NCI-H1092 (cell line): ENCODE measurements at places on chromosomes 16 and 17.

DNA sequence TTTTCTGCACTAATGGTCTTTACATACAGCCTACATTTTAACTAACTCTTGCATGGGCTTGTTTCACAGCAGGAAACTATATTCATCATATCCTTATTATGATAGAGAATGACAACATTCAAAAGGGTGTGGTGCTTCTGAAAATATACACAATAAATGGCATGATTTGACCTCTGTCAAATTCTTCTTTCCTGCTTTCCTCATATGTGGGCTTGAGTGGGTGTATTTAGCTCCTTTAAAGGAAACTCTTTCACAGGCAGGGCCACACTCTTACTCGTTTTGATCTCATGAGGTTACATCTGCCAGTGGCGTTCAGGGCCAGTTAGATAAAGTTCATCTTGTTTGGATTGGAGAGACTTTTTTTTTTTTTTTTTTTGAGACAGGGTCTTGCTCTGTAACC, 6.1 kb downstream of the SLC35G3 start:
- DNase-seq = no peak

DNA sequence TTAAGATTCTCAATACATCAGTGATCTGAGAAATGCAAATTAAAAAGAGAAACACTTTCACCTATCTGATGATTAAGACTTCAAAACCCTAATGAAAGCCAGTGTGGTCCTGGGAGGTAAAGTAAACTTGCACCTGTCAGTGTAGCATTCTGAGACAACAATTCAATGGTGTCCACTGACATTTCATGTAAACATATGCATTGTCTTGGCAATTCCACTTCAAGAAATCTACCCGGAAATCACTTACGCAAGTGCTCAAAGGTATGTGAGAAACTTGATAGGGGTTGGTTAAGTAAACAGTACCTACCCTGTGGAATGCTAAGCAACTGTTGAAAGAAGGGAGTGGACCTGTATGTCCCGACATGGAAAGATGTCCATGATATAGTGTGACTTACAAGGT, 2.1 kb downstream of the ST6GALNAC1 start:
- no peak for DNase-seq

- DNase-seq = no peak
Measured at GRCh38 chr17:59762049-59762823, 54.8 kb downstream of the VMP1 start.

DNA sequence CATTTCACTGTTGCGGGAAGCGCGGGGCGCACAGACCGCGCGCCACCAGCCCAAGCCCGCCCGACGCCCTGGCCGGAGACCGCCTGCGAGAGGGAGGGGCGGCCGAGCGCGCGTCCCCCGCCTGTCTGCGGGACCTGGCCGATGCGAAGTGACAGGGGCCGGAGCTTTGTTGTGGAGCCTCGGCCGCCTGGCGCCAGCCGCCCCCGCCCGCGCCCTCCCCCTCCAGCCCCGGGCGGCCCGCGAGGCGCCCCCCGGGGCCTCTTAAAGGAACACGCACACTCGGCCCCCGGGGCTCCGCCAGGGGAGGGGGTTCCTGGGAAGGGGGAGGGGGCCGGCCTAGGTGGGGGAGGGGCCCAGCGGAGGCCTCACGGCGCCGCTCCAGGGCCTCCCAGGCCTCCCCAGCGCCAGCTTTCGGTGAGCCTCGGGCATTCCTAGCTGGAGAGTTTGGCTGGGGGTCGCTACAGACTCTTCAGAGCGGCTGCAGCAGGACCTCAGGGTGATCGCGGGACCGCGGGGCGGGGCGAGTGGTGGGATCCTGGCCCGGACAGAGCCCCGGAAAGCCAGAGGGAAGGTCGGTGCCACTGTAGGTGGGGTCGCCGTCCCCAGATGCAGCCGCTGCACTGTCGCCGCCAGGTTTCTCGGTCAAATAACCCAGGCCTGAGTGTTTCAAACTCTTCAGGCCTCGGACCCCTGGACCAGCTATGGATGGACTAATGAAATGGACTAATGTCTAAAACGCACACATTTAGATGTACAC, 2.4 kb upstream of the TBX2 start:
- DNase-seq = no peak

DNA sequence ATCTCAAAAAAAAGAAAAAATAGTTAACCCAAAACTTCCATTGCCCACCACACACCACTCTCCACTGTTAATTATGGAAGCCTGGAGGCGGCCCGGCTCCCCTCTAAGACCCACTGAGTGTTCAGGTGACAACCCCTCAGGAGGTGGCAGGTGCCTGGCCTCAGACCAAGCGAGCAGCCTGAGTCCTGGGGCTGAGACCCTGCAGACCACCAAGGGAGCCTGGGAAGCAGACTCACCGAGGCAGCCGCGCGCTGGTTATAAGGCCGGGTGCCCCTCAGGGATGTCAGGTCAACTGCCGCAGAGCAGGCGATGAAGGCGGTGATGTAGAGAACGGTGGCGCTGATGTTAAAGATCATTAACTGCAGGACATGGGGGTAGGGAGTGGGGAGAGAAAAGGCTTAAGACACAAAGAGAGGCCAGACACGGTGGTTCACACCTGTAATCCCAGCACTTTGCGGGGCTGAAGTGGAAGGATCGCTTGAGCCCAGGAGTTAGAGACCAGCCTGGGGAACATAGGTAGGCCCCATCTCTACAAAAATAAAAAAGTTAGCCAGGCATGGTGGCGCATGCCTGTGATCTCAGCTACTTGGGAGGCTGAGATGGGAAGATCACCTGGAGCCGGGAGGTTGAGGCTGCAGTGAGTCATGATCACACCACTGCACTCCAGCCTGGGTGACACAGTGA, 13.3 kb downstream of the ARL2BP start:
- DNase-seq = no peak

DNA sequence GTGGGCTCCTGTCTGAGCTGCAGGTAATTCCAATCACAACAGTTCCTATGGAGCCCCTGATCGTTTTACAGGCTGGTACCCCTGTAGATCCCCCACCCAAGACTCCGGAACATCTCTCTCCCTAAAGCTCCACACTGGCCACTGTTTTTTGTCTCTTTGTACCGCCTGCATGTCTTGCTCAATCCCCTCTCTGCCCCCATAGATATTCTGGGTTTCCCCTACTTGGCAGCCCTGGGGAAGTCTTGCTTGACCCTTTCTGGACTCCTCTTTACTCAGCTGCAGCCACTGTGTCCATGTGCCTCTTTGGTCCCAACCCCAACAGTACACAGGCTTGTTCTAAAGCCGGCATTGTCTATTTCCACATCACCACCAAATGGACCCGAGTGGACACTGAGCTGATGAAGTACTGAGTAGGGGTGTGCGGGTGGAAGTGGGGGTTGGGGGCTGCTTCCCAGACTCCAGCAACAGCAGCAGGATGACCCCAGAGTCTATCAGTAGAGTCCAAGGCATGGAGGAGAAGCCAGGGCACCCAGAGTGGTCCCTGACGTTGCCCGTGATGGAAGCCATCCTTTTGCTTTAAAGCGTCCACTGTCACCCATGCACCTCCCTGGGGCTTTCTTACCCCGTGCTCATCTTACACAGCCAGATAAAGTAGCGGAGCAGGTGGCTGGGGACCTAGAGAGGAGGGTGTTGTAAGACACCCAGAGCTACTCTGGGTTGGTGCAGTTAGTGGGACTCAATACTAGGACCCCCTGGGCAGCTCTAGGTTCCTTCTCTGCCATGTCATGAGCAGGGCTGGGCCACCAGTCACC, 6.4 kb downstream of the CD300LB start:
- DNase-seq = no peak

DNA sequence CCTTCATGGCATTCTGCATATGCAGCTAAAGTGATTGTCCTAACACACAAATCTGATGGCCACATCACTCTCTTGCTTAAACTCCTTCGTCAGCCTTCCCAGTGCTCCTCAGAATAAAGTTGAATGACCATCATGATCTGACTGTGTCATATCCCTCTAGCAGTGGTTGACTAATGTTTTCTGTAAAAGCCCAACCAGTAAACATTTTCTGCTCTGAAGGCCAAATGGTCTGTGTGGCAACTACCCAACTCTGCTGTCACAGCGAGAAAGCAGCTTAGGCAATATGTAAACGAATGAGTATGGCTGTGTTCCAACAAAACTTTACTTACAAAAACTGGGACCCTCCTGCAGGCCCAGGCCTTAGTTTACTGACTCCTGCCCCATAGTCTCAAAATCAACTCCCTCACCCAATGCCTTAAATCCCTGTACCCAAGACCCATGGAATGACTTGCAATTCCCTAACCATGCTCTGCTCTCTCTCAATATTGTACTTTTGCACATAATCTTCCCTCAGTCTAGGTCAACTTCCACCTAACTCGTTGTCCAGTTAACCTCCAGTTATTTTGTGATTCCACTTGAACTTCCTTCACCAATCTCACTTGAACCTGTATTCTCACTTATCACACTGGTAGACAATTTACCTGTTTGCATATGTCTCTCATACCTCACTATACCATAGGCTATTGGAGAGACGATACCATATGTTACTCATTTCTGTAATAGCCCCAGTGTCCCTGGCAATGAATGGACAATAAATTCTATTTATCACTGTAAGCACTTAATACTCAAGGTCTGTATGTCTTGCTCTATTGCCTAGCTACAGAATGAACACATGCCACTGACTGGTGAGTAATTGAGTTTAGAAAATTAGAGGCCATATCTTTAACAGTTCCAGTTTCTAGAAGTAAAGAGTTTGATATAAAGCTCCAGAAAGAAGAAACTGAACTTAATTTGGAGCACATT, 29.1 kb downstream of the TMEM100 start:
- DNase-seq = no peak

DNA sequence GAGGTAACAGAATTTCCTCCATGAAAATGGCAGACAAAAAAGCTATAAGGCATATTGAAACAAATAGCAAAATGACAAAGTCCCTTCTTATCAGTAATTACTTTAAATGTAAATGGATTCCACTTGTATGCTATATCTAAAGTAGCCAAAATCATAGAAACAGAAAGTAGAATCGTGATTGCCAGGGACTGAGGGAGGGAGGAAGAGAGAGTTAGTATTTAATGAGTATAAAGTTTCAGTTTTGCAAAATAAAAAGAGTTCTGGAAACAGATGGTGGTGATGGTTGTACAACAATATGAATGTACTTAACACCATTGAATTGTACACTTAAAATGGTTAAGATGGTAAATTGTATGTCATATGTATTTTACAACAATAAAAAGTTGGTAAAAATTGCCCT, 407.4 kb downstream of the CA10 start:
- no peak for DNase-seq

DNA sequence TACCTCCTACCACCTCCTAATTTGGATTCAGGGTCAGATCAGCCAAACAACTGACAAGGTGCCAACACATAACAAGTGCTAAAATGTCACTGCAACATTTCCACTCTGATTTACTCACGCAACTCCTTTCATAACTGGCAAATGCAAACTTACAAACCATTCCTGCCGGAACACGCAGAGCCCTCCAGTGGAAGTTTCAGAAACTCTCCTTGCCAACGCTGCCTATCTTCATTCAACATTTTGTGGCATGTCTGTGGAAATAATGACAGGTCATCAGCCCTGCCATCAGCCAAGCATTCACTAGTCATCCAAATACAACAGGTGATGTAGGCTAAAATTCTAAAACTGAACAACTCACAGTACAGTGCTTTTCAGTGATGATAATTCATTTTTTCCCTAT, 37.7 kb upstream of the OR3A1 start:
- no peak for DNase-seq

GRCh38 chr16:50765260-50765659, 23.4 kb downstream of the CYLD start:
- DNase-seq = no peak

DNA sequence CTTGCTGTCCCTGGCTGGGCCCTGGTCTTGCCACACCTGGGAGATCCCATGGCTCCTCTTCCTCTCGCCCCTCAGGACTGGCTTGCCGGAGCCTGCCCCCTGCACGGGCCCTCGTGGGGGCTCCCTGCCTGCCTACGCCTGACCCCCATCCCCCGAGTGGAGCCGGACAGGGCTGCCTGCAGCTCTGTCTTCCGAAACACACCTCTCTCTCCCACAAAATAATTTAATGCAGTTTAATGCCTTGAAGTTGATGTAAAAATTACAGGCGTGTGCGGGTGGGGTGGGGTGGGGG, 22.4 kb upstream of the SLC38A10 start:
- DNase-seq = no peak

DNA sequence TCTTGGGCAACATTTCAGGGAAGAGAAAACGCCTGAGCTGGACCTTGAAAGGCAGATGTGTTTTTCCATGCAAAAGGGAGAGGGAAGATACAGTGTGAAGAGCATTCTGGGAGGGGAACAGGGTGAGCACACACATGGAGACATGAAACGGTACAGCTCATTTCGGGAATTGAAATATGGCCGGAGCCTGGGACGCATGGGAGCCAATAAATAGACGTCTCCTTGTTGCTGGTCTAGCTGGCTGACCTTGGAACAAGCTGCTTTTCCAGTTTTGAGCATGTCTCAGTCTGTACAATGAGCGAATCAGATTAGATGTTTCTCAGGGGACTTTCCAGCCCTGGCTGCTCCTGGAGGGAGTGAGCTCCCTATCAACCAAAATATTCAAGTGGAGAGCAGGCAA, 63.6 kb downstream of the ASIC2 start:
- DNase-seq = no peak
